Type B pancreatic cell (in vitro differentiated cells): ENCODE measurements at places on chromosomes 1 and 21.

- no peak for DNase-seq
These were observed 3.9 kb downstream of the CLDN19 start for GRCh38 chr1:42736152-42736551.

DNA sequence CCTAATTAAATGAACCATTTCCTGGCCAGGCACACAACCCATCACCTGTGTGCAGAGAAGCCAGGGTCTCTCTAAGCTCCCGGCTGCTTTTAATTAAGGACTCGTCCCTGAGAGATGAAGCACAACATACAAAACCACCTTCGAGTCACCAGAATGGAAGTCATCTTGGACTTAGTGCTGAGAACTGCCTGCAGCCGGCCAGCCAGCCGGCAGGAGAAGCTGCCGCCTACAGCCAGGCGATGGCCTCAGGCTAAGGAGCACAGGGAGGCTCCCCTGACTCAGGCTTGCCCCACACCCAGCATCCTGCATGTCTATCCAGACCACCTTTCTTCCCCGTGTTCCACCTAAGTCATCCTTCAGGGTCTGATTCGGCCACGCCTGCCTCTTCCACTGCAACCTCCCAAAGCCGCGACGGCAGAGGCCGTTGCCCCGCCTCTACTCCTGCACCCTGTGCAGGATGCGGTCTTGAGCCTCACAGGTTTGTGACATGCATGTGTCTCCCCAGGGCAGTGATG, 83.6 kb downstream of the SLC66A1 start:
- DNase-seq = no peak

DNA sequence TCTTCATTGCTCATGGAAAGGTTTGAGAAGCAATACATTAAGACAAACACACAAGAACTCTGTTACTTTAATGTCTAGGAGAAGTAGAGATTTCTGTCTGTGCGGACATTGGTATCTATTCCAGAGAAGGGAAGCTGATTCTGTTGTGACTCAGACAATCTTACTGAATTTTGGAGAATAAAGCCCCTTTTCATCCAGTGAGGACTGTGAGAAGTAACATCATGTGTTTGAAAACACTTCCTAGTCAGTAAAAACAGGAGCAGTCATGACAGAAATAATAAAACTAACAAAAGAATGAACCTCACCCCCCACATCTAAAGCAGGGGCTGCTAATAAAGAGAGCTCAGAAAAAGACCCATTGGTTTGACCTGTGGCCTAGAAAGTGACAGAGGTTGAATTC, 46.6 kb downstream of the NEK7 start:
- no peak for DNase-seq

DNA sequence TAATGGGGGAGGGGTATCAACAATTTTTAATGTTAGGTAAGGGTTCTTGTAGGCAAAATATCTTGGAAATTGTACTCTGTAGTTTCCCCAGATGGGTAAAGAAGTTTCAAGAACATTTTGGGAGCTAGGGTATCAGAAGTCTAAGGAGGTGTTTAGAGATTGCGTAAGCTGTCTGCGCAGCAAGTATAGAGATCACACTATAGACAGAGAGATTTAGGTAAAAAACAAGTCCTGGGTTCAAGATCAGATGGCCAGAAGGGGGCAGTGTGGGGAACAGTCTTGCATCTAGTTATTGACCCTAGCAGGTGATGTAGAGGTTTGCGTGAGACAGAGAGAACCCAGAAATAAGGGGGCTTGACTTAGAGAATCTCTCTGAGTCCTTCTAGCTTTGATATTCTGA, 80.8 kb downstream of the S1PR1 start:
- no peak for DNase-seq

- peak; percentile 72 for DNase-seq
These were observed 858 bp upstream of the SUSD4 start for GRCh38 chr1:223364685-223365382.

DNA sequence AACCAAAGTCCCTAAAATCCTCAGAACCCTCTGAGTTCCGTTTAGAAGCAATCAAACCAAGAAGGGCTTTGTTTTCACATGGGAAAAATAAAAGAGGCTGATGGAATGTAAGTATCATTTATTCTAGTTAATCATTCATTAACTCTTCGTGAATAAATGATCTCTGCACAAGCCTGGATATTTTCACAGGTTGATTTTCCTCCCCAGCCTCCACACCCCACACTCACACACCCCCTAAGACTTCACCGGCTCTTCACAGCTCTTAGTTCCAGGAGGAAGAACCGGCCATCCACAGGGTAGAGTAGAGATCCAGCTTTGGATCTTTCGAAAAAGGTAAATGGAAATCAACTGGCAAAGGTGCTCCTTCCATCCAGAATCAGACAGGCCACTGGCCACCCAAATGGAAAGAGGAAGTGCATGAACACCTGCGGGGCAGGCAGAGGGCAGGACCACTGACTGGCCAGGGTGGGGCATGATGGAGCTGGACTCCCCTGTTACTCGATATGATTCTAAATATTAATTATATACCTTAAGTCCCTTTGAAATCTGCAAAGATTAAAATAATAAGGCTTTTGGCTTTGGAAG, 10.0 kb downstream of the C1orf198 start:
- DNase-seq = no peak

DNA sequence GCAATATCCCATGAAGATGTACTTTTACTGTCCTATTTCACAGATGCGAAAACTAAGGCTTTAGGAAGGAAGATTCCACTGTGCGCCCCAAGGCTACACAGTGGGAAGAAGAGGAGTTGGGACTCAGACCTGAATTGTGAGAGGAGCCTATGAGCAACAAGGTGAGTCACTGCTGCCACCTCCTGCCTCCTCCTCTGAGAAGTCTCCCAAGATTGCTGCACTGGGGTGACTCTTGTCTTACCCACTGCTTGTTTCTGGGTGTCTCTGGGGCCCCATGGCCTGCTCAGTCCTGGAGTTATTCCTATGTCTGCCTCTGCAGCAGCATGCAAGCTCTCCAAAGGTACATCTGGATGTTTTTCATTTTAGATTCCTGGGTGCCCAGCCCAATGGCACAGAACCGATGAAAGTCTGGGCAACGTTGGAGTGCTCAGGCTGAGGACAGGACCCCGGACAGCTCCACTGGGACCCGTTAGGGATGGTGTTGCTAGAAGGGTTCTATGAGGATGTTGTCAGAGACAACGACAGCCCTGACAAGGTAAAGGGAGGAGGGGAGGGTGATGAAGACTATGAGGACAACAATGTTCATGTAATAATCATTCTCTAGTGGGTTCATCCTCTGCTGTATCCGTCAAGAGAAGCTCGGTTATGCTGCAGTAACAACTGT, 11.0 kb upstream of the C1QA start:
- no peak for DNase-seq

- no peak for DNase-seq
These were observed 69.5 kb downstream of the LHX8 start for GRCh38 chr1:75203415-75204277.

- no peak for DNase-seq
These were observed 9.9 kb upstream of the CDCA8 start for GRCh38 chr1:37682334-37682987.

DNA sequence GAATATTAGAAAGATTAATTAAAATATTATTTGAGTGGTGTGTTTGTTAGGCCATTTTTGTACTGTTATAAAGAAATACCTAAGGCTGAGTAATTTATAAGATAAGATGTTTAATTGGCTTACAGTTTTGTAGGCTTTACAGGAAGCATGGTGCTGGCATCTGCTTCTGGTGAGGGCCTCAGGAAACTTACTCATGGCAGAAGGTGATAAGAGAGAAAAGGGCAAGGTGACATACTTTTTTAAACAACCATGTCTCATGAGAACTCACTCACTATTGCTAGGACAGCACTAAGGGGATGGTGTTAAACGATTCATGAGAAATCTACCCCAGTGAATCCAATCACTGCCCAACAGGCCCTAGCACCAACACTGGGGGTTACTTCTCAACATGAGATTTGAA, 56.7 kb upstream of the RGS21 start:
- no peak for DNase-seq

GRCh38 chr1:9419369-9420041, 119.8 kb upstream of the SLC25A33 start:
- no peak for DNase-seq

GRCh38 chr1:107228704-107229371, 88.0 kb downstream of the NTNG1 start:
- DNase-seq = no peak

DNA sequence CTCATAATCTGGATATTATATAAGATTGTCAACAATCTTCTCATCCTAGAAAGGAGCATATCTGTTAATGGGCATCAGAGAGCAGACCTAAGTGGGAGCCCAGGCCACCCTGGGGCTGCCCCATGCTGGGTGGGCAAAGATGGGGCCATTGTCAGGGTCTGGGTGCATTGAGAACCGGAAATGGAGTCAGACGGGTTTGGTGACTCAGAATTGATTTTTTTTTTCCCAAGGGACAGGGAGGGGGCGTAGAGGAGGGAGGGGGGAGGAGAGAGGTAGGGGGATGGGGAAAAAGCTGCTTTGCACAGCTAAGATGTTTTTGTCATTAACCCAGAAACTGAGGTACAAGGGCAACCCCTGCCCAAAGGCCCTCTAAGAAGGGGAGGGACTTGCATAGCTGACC, 1.3 kb downstream of the ATXN7L2 start:
- no peak for DNase-seq

GRCh38 chr1:89781494-89782126, 39.2 kb upstream of the LRRC8D start:
- DNase-seq = no peak

DNA sequence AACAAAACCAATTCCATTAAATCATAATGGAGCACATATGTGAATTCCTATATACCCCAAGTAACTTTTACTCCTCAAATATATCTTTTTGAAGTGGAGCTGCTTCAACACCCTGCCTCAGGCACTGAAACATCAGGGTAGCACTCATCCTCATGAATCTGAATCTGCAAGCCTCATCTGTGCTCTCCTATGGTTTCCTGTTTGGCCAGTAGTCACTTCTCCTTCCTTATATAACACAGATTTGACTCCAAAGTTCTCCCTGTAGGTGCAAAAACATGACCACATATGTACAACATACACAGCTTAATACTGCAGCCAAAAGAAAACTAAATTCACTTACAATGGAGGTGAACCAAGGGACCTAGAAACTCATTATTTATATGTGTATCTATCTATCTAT, 7.2 kb downstream of the TRIT1 start:
- no peak for DNase-seq

DNA sequence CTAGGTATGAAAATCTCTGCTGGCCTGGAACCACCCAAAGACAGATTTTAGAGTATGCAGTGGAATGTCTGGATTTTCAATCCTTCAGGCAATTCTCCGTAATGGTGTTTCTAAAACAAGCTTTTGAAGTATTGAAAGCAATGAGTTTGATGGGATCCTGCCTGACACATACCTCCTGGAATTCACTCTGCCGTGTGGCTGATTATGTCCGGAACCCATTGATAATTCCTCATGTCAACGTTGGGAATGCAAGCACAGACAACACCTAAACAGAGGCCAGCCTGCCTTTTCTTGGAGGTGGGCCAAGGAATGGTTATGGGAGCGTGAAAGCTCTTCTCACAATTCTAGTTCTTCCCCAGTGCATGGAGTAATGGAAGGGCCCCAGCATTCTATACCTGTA, 168.9 kb upstream of the HMCN1 start:
- no peak for DNase-seq

- no peak for DNase-seq
These were observed 320.1 kb upstream of the FMN2 start for GRCh38 chr1:239771550-239771949.

DNA sequence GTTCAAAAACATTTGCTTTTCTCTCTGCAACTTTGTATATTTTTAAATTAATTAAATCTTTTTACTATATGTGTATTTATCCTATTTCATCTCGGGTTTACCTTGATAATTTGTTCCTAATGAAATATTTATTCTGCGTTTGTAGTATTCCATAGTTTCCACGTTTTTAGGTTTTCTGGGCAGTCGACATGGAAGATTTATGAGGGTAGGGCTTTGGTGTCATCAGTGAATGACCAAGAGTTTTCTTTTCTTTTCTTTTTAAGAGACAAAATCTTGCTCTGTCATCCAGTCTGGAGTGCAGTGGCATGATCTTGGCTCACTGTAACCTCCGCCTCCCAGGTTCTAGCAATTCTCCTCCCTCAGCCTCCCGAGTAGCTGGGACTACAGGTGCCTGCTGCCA, 17.2 kb upstream of the ZNF669 start:
- peak; percentile 27 for DNase-seq

- DNase-seq = no peak
These were observed 69.5 kb downstream of the PDE9A start for GRCh38 chr21:42722808-42723473.

- no peak for DNase-seq
These were observed 591.0 kb downstream of the ADGRL2 start for GRCh38 chr1:82391712-82392111.

DNA sequence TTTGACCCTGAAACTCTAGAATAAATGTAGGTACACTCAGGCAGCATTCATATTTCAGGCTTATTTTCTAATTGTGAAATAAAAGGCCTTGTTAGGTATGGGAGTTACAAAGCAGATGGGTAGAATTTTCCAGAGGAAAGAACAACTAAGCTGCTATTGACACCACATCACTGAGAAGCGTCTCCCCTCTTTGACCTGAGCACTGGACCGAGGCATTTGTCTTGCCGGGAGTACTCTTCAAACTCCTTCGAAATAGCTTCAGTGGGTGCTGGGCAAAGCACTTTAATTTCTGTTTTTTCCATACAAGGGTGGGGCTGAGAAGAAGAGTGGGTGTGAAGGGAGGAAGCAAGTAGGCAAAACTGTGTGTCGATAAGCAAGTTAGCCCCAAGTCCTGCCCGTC, 36.4 kb downstream of the ABCA4 start:
- DNase-seq = no peak

DNA sequence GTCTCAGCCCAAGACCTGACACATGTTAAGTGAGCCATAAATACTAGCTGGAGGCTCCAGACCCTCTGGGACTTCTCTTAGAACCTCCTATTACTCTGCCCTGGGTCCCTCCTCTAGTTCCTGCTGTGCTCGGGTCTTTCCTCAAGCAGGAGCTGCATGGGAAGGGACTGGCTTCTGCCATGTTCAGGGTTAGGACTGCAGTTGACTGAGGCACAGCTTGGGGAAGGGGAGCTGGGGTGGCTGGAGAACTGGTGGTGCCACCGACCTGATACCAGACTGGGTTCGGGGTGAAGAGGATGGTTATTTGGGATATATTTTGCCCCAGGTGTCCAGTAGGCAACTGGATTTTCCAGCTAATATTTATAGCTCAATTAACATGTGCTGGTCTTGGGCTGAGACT, 15.7 kb downstream of the HYI start:
- no peak for DNase-seq

DNA sequence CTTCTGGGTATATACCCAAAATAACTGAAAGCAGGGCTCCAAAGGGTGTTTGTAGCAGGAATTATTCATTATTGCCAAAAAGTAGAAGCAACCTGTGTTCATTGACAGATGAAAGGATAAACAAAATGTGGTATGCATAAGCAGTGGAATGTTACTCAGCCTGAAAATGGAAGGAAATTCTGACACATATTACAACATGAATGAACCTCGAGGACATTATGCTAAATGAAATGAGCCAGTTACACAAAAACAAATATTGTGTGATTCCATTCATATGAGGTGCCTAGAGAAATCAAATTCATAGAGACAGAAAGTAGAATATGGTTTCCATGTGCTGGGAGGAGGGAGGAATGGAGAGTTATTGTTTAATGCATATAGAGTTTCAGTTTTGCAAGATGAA, 86.3 kb upstream of the ARTN start:
- DNase-seq = no peak

GRCh38 chr21:24042687-24043086, 1564.6 kb downstream of the MRPL39 start:
- DNase-seq = no peak

GRCh38 chr21:41048623-41049022, 119.3 kb upstream of the BACE2 start:
- DNase-seq = no peak
